ENCODE measurements at places on chromosomes 1 and 21.

DNA sequence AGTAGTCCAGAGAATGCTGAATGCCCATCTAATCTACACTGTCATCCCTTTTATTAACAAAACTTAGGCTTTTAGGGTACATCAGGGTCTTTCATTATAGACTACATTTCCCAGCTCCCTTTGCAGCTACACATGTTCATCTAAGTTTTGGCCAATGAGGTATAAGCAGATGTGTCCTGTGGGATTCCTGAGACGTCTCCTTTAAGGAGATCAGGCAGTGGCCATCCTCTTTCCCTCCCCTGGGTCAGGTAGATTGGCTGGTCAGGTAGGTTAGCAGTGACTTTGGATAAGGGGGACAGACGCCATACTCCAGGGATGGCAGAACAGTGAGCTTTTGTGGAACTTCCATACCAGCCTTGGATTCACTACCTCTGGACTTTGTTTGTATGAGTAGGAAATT, 188.3 kb downstream of the FGGY start:
- DNase-seq, result no peak

GRCh38 chr1:169595764-169596711, 9.8 kb upstream of the F5 start:
- no peak for DNase-seq

DNA sequence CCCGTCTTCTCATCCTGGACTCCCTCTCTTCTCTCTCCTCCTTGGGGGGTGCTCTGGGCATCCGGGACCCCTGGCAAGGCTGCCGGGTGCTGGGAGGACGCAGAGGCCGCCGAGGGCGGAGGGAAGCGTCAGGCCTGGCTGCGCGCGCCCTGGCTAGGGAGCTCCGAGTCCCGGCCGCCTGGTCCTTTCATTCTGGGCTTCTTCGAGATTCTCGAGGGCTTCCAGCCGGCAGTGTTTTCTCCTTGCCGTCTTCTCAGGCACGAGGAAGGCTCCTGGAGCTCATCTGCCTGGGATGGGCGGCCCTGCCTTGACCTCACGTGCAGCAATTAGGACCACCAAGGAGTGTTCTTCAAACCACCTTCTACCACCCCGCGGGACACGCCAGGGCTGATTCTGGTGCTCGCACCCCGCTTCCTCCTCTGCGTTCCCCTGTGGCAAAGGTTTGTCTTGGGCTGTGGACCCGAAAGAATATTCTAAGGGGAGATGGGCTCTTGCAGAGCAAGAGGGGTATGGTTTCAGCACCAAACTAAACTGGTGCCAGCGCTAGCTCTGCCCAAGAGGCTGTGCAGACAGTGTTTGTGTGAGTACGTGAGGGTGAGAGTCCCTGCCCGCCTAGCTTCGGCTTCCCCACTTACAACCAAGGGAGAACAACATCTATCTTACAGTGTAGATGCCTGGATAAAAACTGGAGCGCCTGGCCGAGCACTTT, 36.5 kb downstream of the PIK3CD start:
- DNase-seq, result no peak

DNA sequence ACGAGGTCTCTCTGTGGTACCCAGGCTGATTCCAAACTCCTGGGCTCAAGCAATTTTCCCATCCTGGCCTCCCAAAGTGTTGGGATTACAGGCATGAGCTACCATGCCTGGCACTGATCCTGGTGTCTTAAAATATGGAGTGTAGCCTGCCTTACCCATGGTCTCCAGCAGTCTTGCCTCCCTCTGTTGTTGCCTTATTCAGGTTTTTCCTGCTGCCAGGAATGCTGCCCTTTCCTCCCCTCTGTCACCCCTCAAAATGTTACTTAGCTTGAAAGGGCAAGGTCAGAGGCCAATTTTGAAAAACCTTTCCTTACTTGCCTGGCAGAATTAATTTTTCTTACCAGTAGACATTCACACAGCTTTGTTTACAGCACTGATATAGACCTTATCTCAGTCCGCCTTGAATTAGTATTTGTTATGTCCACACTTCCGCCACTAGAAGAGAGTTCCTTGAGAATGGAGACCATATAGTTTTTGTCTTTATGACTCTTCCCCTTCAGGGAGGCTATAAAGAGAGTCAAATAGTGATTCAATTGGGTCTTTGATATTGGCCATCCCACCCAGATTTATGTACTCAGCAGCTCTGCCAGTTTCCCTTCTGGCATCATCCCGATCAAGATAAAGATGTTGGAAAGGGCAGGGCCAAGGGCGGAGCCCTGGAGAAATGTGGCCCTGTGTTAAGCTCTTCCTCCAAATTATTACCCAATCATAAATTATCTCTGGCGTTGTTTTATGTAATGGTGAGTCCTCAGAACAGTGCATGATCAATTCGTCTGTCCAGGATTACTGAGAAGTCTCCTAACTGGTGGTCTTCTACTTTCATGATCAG, 38.8 kb downstream of the C1orf21 start:
- DNase-seq, result no peak

GRCh38 chr1:1889847-1890505, 911 bp downstream of the GNB1 start:
- DNase-seq, result no peak

DNA sequence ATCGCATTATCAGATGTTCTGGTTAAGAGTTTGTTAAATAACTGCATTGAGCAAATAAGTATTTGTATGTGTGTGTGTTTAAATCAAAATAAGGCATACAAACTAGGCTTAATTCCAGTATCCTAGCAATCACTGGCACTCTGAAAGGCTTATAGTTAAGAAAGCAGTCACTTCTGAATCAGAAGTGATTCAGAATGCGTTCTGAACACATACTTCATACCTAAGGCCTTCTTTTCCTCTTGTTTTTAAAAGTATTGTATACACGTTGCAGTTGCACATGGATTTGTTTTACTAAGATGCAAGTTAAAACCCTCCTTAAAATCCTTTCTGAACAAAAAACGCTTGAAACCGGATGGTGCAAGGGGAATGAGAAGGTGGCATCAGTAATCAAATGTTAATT, 238.4 kb upstream of the DMRTA2 start:
- no peak for DNase-seq

Data from HS-5 (cell line).